Spleen (tissue), 13 donors: ENCODE measurements at places on chromosomes 6 and 20.

- DNase-seq, result no peak
These were observed 30.5 kb downstream of the CDKAL1 start for GRCh38 chr6:20564777-20565176.

DNA sequence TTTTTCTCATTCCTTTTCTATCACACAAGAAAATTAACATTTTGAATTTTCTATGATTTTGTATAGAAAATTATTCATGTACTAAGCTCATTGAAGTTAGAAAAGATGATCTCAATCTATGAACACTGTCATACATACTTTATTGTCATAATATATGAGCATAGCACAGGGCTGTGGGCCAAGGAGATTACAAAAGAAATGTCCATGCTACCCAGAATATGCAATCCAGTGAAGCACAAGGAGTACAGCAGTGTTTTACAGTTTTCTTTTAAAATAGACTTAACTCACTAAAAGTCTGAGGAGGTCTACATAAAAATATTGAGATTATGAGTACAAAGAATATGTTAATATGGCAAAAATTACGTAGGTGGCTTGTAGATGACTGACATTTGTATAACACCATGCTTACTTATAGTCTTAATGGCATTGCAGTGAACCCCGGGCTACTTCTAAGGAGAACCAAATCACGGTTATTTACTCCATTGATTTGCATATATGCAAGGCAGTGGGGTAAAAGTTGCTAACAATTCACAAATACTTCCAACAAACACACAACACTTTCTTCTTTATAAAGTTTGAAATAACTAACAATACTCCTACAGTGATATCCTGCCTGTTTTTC, 257.1 kb downstream of the BCKDHB start:
- DNase-seq, result no peak

DNA sequence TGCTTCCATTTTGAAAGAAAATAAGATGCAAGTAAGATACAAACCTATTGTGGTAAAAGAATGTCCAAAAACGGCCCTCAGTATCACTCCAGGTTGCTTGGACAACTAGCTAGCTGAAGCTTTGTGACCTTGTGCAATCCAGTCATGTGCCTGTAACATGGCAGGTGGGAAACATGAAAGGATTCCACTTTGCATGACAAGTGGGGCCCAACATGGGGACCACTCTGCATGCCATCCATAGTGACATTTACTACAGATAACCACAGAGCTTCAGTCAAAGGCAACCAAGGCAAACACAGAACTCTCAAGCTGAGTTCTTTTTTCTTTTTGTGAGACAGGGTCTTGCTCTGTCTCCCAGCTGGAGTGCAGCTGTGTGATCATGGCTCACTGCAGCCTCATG, 15.8 kb upstream of the FBXO9 start:
- no peak for DNase-seq

- no peak for DNase-seq
These were observed 169.7 kb downstream of the HAO1 start for GRCh38 chr20:7770578-7770977.

DNA sequence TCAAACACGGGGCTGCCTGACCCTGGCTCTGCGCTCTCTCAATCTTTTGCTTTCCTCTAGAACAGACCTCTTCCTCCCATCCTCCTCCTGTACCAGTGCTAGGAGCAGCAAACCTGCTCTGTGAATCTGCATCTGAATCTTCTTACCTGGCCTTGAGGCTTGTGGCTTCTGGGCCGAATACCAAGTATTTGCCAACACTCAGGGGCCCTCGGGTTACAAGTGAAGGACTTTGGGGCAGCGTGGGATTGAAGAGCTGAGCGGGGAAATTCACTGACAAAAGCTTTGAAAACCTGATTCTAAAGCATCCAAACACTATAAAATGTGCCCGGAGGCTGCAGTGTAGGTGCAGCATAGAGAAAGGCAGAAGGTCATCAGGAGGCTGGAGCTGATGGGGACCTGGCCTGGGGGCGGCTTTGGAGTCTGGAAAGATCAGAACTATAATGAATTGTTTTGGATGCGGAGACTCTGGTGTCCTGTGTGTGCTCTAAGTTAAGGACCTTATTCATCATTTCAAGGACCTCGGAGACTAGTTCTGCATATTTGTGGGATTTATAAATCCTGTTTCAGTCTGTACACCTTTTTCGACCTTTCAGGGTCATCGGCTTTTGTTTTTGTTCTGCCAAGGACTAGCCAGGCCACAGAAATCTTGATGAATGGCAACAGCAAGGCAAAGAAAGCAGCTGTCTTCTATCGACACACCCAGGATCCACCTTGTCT, 16.4 kb upstream of the IGF2R start:
- no peak for DNase-seq

- DNase-seq, result no peak
These were observed 103.6 kb downstream of the PHF3 start for GRCh38 chr6:63739094-63739687.

- DNase-seq, result no peak
These were observed 416.5 kb downstream of the BCKDHB start for GRCh38 chr6:80523010-80523409.

GRCh38 chr20:51562332-51563173, 20.0 kb upstream of the NFATC2 start:
- peak; percentile 77 for DNase-seq

DNA sequence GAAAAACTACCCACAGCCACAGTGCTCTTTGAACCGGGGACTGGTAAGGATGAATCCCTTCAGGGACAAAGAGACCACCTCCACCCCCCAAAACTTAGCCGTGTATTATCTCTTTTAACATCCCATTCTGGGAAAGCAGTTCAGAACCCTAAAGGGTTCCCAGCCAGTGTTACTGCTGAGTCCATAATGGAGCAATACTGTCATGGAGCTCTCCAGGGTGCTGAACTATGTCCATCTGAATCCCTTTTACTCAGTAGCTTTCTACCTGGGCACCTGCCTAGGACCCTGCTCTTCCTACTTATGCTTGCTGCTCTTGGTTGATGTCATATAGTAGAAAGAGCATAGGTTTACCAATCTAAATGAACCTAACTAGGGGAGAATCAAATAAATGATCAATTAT, 22.3 kb upstream of the SAYSD1 start:
- DNase-seq, result no peak

DNA sequence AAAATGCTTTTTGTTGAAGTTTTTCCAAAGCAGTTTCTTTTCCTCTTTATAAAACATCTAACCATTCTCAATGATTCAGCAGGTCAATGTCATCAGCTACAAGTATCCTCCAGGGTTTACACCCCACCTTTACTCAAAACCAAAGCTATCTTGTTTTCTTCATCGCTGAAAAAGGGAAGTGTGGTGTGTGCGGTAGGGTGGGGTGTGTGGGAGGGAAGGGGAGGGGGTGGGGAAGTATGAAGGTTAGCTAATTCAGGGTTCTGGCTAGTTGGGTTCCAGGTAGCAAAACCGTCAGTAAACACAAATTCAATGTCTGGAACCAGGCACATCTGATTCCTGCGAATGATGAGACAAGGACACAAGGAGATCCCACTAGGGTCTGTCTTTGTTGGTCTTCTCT, 189.6 kb downstream of the GJA10 start:
- DNase-seq, result peak; percentile 72

GRCh38 chr6:71649915-71650314, 236.4 kb upstream of the RIMS1 start:
- no peak for DNase-seq

DNA sequence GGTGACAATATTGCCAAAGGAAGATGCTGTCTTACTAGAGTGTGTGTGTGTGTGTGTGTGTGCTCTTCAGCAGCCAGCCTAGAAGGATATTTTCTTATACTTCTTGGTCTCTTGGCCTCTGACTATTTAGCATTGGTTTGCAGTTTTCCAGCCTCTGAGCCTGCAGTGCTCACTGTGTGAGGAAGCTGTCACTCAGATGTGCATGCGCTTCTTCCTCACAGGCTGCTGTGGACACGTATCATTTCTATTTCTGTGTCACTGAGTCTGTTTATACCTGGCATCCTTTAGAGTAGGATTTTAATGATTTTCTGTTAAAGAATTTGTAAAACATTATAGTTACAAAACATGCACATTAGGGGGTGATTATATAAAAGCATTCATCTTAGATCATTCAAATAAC, 83.3 kb downstream of the ALDH8A1 start:
- no peak for DNase-seq

GRCh38 chr20:3115190-3116107, 30.9 kb upstream of the AVP start:
- no peak for DNase-seq

GRCh38 chr20:45312241-45312640, 4.1 kb upstream of the MATN4 start:
- no peak for DNase-seq

DNA sequence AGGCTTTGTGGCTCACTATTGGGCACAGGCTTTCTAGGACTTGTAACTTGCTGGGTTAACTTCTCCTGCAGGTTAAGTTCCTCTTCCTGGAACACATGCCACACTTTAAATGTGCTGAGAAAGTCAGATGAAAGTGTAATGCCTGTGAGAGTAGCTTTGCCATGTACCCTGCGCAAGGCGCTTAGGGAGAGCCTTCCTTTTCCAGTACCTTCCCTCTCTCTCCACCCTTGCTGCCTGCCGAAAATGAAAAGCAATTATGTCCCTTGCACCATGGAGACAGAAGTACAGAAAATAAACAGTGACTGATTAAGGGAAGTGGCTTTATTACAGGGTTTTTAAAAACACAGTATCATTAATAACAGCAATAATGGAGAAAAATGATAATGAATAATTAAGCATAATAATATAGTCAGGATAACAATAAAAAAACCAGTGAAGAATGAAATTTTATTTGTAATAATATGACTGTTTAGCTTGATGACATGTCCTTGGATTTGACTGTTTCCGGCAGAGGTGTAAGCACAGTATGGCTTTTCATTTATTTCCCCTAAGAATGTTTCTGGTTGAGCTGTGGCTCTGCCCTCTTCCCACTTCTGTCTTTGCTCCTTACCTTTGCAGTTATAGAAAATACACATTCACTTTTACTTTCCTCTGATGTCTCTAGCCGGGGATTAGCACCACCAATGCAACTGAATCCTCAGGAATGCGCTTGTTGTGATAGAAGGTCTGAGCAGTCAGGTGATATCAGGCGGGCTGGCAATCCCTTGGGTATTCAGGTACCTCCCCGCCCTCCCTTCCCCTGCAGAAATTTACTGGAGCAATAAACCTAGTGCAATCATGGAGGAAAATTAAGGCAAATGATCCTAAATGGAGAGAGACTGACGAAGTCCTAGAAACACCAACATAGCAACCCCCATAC, 472.3 kb upstream of the CITED2 start:
- DNase-seq, result no peak

GRCh38 chr6:157758516-157759023, 64.5 kb upstream of the SNX9 start:
- no peak for DNase-seq

DNA sequence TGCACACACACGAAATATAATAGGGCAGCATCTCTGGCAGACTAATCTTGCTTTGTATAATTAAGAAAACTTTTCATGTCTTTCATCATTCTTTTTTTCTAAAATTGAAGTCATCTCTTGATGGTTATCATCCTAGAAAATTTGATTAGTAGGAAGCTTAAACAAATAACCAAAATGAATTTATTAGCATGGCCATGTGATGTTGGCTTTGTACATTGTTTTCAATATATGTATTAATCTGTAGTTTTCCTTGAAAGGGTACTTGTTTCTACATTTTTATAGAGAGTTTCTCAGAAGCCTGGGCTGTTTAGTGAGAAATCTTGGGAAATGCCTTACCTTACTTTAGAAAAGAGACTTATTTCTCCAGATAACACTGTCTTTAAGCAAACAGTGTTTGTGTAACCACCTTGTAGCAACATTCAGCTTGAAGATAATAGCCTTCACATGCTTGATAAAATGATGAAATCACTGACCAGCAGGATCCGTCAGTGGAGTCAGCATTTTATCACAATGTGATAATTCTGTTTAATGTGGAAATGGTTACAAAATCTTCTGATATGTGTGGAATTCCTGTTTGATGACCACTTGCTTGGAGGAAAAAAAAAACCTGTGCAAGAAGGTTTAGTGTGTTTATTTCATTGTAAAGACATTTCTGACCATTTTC, 147.8 kb downstream of the MACROD2 start:
- no peak for DNase-seq

- no peak for DNase-seq
These were observed 280.5 kb downstream of the CLVS2 start for GRCh38 chr6:123276546-123276980.

DNA sequence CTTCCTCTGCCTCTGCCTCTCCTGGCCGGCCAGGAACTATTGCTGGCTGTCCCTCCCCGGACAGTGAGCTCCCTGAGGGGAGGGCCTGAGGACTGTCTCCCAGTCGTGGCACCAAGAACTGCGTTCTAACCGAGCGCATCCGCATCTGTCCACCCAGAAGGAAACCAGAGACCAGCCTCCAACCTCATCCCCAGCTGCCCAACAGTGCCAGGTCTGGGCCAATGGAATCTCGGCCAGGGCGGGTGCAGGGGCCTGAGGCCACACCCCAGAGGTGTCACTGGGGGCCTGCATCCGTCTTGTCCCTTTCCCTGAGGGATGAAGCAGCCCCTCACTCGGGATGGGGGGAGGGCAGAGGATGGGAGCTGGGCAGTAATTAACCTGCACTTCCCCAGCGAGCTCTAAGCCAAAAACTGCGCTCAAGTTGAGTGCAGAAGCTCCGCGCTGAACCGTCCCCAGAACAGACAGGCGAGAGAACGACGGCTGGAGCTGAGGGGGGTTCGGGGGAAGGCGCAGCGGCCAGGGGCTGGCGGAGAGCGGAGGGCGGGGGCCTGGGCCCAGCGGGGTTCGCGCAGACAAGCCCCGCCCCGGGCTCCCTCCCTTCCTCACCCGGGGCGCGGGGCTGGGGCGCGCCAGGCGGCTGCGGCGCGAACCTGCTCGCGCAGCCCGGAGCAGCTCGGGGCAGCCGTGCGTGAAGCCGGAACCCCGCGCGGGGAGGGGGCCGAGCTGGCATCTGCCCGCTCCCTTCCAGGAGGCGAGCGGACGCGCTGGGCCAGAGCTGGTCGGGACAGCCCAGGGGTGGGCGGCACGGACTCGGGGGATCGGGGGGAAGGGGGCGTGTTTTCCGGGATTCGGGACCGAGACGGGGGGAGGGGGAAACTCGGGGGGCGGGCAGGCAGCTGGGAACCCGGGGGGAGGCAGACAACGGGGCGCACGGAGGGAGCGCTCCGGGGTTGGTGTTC, 1.4 kb downstream of the TFEB start:
- DNase-seq, result peak; percentile 98

DNA sequence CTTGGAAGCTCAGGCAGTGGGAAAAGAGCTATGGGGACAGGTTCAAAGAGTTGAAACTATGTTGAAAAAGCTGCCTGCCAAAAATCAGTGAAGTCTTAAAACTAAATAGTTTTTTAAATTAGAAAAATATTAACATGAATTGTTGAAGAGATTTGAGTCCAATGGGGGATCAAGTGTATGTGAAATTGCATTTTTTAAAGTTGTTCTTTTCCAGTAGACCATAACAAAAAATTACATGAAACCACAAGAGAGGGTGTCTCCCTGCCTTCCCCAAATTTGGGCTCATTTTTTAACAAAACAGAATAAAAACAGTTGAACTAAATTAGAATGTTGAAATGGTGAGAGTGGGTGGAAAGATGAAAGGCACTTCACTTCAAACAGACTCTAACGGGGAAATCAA, 31.5 kb upstream of the COL10A1 start:
- no peak for DNase-seq
